Stimulated activated CD4-positive, alpha-beta T cell treated with anti-CD3 and anti-CD28 coated beads, Interleukin-1b, Interleukin-23, amount 100 ng/mL, for 1 hour (primary cell): ENCODE measurements at places on chromosomes 5 and 9.

DNA sequence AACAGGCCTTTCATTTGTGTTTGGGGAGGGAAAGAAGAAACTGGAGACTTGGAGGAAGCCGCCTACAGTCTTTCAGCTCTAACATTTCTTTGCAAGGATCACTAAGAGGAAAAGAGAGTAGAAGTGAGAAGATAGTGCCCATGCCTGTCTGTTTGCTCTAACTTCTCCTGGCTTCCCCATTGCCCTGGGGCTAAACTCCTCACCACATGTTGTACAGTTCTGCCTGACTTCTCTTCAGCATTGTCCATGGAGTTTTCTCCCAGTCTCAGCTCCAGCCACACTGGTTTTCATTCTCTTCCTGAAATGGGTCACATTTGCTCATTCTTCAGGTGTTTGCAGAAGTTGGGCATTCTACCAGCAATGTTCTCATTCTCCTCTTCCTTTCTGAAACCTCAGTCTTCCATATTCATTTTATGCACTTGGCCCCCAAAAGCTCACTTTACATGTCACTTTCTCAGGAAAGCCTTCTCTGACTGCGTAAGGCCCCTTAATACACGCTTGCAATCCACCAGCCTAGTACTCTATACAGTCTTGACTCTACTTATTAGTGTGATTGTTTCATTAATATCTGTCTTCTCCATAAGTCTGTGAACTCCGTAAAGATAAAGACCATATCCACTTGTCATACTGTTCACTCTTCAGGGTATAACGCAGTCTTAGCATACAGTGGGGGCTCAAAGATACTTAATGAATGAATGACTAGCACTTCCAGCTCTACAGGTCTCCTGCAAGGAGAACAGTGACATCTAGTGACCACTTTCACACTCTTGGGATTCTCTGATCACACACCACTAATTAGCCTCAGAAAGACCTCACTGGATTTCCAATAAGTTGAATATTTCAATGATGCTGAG, 40.2 kb upstream of the TRIM32 start:
- DNase-seq: no peak

- no peak for DNase-seq
Observed at GRCh38 chr5:172508471-172509404, 54.4 kb upstream of the SH3PXD2B start.

DNA sequence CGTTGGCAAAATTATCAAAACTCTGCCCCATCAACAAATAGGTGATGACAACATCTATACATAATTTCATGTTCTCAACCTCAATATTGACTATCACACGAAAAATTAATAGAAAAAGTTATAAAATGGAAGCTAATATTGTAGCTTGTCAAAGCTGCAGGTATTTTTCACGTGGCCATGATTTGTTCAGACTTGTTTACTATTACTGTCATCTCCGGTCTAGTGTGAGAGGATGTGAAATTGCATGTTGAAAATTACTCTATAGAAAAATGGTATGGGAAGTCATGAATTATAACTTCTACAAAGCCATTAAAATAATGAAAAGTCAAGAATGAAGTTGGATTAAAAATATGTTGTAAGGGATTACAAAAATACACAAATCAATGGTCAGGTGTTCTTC, 385.8 kb downstream of the PTPRD start:
- DNase-seq: no peak

DNA sequence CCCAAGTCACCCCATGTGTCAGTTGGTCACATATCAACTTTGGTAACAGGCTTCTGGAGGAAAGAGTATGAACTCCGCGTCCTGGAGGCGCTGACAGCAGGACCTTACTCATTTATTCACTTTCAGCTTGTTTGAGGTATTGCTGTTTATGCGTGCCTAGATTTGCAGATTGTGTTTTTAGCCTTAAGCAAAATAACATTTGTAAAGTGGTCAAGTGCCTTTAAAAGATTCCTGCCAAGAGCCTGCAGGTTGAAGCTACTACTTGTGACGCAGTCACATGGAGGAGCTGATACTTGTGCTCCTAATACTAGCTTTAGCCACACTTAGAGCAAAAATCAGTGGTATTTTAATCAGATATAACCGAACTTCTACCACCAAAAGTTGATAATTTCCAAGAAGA, 351.3 kb downstream of the ADGRV1 start:
- DNase-seq: no peak

- no peak for DNase-seq
Observed at GRCh38 chr5:155554500-155554899, 540.9 kb downstream of the KIF4B start.

DNA sequence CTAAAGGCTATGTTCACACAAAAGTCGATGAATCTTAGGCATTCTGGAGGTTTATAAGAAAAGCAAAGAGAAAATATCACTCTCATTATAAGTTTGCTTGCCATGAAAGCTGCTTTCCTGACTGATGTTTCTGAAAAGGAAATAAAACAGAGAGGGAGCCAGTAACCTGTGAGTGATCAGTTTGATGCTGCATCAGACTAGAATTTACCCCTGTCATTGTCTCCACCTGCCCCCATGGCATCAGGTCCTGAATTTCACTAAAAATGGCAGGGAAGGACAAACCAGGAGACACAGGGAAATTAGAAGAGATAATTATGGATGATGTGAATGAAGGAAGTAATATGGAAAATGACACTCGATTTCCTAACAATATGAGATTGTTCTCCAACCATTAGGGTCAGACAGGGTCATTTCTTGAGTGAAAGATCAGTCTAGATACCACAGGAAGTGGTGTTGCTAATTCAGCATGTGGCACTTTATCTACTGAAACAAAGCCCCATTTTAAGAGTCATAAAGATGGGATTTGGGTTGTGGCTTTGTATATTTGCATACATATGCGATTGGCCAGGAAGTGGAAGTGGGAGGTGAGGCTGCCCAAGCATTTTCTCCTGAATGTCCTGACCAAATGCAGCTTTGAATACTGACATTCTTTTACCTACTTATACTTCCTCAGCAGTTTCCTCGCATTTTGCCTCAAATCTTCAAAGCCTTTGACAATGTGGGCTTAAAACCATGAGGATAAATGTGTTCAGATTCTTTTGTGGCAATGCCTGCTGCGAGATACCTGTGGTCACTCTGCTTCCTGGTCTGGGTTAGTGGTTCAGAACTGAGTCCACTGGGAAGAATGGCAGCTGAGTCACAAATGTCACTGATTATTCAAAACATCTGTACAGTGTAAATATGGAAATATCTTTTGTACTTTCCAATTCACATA, 29.7 kb downstream of the MEGF10 start:
- no peak for DNase-seq

GRCh38 chr5:167812871-167813270, 478.6 kb upstream of the WWC1 start:
- DNase-seq: no peak

GRCh38 chr9:129716091-129716490, 36.8 kb downstream of the PTGES start:
- DNase-seq: no peak

- DNase-seq: no peak
Observed at GRCh38 chr9:9998491-9999287, 614.1 kb downstream of the PTPRD start.

DNA sequence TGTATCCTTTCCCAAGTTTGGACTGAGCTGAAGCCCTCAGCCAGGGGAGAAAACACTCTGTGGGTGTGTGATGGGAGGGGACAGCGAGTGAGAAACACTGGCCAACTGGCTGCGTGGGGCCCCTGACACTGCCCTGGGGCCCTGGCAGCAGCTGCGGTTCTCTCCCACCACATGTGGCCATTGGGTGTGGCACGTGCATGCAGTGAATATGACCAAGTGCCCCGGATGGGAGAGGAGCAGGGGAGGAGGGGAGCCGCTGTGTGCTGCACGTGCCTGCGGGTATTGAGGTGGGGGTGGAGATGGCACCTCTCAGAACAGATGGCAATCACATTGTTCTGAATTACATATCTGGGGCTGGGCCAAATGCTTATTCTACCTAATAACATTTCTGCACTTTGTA, 242.4 kb upstream of the PCSK5 start:
- no peak for DNase-seq

GRCh38 chr5:95238560-95239325, 46.2 kb downstream of the MCTP1 start:
- no peak for DNase-seq

GRCh38 chr5:82991678-82992323, 85.4 kb downstream of the TMEM167A start:
- DNase-seq: no peak

GRCh38 chr9:70581955-70582350, 167.5 kb upstream of the KLF9 start:
- DNase-seq: no peak

- no peak for DNase-seq
Observed at GRCh38 chr5:50700706-50701105, 34.3 kb downstream of the PARP8 start.

- DNase-seq: no peak
Observed at GRCh38 chr9:3846573-3846972, 320.8 kb upstream of the RFX3 start.

DNA sequence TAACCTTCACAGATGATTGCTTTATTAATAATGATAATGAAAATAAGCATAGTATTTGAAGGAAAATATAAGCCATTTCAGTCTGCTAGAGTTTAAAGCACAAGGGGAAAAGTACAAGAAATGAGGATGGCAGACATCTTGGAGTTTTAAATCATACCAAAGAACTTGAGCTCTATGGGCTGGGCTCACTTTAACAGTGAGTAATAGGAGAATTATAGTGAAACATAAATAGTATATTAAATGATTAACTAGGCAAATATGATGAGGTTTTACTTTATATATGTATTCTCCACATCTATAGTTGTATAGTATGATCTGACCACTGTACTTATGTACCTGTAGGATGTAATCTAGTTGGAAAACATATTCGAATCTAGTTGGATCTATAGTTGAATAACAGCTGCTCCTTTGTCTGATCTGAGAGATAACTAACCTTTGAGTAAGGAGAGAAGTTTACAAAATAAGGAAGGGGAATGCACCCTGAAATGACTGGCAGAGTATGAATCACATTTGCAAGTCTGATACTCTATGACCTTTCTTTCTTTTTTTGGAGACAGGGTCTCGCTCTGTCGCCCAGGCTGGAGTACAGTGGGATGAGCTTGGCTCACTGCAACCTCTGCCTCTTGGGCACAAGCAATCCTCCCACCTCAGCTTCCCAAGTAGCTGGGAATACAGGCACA, 17.6 kb downstream of the MEGF9 start:
- DNase-seq: no peak

DNA sequence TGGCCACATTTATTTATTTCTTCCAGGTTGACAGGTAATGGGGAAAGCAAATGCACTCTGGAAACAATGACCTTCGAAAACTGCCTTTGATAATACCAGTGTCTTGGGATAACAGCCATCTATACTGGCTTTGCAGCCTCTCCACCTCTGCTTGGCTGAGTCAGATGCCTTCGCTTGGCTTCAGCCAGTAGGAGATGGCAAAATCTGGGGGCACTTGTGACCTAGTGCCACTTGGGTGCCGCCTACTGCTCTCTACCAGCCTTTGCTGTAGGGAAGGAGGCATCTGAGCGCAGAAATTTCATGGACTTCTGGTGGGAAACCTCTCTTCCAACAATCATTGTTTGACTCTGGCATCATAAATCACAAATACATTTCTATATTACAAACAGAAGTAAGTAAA, 21.8 kb downstream of the FYB1 start:
- no peak for DNase-seq

DNA sequence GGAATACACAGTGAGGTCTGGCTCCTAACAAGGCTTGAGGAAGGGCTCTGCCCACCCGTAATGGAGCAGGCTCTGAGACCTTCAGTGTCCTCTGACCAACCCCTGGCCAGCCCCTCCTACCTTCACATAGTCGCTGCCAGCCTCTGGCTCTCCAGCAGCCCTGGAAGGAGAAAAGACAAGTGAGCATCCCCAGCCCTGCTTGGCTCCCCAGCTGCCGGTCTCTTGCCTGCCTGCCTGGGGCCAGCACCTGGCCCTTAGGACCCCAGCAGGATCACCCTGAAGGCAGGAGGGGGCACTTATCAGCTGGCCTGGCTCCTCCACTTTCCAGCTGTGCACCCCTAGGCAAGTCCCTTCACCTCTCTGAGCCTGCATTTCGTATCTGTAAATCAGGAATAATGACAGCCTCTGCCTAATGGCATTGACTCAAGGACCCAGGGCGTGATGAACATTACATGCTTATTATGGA, 16.9 kb downstream of the SH2D3C start:
- no peak for DNase-seq

DNA sequence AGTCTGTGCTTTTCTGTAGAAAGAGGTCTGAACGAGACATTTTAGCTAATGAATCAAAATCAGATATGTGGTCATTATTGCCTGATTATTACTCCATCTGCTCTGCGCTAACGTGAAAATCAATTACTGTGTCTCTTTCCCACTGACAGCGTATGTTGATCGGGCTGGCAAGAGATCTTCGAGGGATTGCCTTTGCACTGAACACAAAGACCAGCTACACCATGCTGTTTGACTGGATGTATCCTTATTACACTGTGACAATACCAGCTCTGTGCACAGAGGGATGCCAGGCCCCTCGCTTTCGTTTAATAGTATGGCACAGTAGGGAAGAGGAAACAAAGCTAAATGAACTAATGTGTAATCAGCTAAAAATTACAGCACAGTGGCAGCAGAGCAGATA, 103.7 kb upstream of the TLX3 start:
- no peak for DNase-seq

- no peak for DNase-seq
Observed at GRCh38 chr5:113615708-113616107, 102.2 kb downstream of the YTHDC2 start.

- no peak for DNase-seq
Observed at GRCh38 chr5:103461243-103461642, 101.3 kb downstream of the NUDT12 start.

DNA sequence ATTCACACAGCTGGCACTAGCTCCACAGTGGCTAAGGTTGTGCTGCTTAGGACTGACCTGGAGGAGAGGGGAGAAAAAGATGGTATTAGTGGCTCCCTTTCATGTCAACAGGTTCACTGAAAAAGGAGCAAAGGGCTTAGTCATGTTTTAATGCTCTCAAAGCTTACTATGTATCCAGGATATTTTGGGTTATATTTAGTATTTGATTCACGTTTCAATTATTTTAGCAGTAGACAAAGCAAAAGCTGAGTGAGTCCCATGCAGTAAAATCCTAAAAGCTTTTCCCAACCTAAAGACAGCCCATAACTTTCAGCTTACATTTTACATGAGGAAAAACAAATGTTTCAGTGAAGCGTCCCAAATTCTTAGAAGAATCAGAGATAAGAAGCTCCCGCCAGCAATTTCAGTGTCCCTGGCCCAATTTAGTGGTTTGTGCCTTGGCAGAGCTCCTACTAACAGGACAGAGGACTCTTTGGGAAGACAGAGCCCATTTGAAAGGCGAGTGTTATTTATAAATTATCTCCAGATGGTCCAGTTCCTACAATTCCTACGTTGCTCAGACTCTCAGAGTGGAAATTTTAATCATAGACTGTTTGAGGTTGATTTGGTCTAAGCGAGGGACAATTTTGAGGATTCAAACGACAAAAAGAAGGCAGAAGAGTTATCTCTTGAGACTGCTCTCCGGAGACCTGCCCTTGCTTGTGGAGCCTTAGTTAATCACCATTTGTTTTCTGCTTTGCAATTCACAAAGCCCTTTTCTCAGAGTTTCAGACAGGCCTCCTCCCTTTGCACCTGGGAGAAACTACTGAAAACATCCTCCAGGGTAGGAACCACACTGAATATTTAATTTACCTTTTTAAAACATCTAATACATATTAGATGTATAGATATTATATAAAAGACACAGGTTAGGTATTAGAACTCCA, 225.0 kb upstream of the ANKRD55 start:
- no peak for DNase-seq
